ENCODE measurements at places on chromosomes 5 and 9. TPM values are rescaled to one million over a fixed set of nuclear protein-coding genes. Genes with fewer than 3 reads are reported as not detected.
A peak's percentile ranks its signal among the peaks of the same experiment; 100 is the strongest.

- DNase-seq, result no peak
Measured at GRCh38 chr9:13941714-13942113, 372.2 kb downstream of the NFIB start.

- no peak for DNase-seq
Measured at GRCh38 chr5:17081142-17081541, 136.3 kb upstream of the BASP1 start.

- no peak for DNase-seq
Measured at GRCh38 chr9:8628791-8629190, 829.2 kb upstream of the DMAC1 start.

- no peak for DNase-seq
Measured at GRCh38 chr5:147317978-147318684, 83.3 kb downstream of the STK32A start.

DNA sequence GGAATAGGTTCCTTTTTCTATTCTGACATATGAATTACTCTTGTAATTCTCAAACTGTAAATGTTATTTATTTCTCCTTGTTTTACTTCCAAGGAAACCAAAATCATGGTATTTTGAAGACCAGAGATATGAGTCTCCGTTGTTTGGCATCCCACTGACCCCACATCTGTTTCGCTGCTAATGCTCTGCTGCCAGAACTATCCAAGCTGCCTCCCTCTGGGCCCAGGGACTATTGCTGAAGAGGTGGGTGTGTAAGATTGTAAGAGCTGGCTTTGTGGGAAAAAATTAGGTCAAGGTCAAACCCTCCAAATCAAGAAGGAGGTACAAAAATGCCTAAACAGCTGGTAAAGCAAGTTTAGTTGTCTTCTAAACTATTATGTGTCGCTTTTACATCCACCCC, 129.4 kb upstream of the MYO10 start:
- DNase-seq, result no peak

- peak; percentile 48 for DNase-seq
Measured at GRCh38 chr5:173327084-173327947, 898 bp downstream of the STC2 start.

- no peak for DNase-seq
Measured at GRCh38 chr9:33524306-33524947, 376 bp downstream of the ANKRD18B start.

DNA sequence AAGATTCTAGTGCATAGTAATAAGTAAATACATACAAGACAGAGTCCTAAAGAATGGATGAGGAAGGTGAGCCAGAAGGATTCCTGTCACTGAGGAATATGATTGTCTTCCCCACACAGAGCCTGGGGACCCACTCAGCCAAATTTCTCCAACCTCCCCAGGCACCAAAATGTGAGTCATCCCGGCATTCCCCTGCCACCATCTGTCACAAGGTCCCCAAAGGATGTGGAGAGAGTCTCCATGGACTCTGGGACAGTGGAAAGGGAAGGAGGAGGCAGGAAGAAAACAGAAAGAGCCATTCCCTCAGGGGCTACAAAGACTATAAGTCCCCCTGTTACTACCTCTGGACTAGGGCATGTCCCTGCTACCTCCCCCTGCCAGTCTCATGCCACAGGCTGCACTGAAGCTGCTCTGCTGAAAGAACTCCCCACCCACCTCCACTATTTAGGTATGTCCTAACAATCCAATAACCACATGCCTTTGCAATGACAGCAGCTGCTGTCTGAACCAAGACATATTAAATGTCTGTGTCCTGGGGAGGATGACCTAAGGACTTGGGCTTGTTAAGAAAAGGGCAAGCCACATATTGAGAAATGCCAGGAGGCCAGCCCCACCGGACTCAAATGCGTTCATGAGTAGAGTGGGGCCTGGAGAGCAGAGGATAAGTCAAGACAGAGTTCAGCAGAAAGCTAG, 10.7 kb upstream of the OR5C1 start:
- DNase-seq, result no peak

GRCh38 chr9:32395510-32396216, 11.2 kb downstream of the ACO1 start:
- DNase-seq, result no peak

DNA sequence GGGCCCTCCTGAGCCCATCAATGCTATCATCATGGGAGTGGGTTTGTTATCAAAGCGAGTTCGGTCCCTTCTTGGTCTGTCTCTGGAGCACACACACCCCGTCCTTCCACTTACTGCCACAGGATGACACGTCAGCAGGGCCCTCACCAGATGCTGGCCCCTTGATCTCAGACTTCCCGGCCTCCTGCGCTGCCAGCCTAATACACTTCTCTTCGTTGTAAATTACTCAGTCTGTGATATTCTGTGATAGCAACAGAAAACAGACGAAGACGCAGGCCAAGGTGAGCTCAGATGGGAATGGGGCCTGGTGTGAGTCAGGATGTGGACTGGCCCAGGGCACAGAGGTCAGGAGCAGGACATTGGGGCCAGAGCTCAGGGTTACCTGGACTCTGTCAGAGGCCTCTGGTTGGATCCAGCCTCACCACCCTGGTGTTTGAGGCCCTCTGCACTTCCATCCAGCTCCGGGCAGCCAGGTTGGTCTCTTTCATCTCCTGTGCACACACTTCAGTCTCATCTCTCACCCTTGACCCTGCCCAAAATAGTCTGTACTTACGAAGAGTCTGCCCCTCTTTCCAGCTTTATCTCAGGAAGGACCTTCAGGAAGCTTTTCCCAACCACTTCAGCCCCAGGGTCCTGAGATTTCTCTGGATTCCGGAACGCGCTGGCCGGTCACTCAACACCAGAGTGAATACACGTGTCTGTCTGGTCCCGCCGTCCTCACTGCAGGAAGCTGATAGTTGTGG, 26.0 kb upstream of the CNOT6 start:
- DNase-seq, result no peak

- DNase-seq, result no peak
Measured at GRCh38 chr9:19471737-19472648, 63.2 kb downstream of the ACER2 start.

- no peak for DNase-seq
Measured at GRCh38 chr9:125561509-125562148, 145.4 kb downstream of the MAPKAP1 start.

GRCh38 chr9:121717141-121717991, 65.9 kb downstream of the DAB2IP start:
- no peak for DNase-seq

DNA sequence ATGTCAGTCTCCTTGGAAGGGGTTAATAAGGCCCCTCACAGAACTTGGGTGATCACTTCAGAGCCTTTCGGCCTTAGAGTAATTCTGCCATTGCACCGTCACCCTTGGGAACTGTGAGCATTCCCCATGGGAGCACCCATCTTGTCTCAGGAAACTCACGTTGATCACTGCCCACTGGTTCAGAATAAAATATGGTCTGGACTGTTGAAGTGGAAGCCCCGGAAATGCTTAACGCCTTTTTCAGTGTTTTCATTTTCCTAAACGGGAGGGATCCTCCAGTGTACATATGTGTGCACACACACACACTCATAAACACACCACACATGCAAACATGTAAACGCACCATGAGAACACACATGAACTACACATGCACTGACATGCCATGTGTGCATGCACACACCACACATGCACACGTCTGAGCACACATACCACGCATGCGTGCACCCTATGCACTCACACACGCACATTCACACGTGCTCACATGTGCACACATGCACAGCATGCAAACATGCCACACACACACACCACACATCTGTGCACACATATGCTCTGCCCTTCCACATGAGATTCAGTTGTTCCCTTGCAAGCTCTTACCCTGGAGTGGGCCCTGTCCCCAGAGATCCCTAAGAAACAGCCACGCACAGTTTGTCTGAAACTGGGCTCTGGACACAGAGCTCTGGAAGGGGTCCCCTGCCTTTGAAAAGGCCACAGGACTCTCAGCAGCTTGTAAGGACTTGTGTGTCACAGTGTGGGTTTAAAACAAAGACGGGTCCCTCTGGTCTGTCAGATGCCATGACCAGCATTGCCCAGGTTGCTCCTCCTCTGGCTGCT, 17.0 kb downstream of the MRPL36 start:
- no peak for DNase-seq

- no peak for DNase-seq
Measured at GRCh38 chr5:147309621-147310020, 74.8 kb downstream of the STK32A start.

DNA sequence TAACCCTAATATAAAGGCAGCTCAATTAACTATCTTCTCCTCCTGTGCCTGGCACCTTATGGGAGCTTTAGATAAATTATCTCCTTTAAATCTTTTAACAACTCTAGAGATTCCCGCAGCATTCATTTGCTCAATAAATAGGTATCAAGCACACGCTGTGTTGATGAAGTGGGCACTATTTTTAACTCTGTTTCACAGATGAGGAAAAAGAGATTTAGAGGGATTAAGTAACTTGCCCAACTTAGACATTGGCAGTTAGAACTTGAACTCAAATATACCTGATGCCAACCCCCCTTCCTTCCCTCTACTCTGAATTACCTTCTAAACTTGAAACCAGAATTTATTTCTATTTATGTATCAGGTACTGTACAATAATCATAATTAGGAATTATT, 112.4 kb downstream of the SH3TC2 start:
- no peak for DNase-seq

DNA sequence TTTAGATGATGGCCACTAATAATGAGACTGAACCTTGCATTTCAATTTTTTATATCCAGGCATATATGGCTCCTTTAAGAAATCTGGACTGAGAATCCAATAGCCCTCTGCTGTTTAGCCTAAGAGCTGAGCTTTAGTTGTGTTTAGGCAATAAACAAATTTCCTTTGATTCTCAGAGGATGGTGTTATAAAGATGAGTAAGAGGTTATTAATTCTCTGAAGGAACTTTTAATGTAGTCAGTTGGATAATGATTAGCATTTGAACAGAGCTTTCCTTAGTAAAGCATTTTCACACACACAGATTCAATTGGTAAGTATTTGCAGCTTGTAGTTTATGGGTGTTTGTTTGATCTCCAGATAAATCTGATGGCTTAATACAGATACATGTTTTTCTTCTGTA, 149.6 kb downstream of the PRR16 start:
- no peak for DNase-seq

GRCh38 chr9:85978496-85978895, 37.5 kb downstream of the NAA35 start:
- no peak for DNase-seq

GRCh38 chr5:88681211-88681803, 201.7 kb downstream of the MEF2C start:
- no peak for DNase-seq

DNA sequence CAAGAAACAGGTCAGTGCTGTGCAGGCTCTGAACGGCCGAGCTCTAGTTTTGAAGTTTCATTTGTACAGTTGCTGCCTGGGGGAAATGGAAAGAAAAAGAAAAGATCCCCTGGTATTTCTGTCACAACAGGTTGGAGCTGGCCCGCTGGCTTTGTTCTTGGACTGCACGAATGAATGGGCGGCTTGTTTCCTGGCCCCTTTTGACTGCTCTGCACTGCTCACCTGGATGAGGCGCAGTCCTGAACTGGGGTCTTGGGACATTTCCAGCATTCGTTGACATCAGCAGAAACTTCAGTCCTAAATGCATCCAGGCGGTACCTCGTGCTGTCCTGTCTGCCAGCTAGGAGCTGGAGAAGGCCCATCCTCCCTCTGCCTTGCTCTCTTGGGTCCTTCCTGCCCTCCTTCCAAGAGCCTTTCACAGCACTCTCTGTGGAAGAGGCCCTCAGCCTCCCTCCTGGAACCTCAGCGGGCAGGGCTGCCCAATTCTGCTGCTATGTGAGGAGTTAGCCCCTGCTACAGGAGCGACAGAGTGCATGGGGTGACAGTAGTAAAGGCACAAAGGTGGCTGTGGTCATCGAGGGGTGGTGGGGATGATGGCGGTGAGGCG, 189.2 kb downstream of the FSTL4 start:
- no peak for DNase-seq

- DNase-seq, result no peak
Measured at GRCh38 chr9:35108461-35108860, 5.5 kb upstream of the STOML2 start.

DNA sequence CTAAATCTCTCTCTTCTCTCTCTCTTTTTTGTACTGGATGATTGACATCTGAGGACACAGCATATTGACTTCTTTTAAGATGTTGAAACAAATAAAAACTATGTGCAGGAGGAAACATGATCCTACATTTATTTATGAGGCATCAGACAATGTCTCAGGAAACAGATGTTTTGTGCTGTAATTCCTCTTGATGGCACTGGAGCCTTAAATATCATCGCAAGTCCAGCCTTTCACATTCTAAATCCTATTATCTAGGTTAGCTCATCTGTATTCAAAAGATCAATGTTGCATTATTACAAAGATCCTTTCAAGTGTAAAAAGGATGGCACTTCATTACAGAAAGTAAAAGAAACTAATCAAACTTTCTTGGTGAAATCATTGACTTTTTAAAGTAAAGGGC, 63.9 kb downstream of the MAT2B start:
- no peak for DNase-seq

- no peak for DNase-seq
Measured at GRCh38 chr5:54304040-54304439, 6.3 kb downstream of the ARL15 start.

DNA sequence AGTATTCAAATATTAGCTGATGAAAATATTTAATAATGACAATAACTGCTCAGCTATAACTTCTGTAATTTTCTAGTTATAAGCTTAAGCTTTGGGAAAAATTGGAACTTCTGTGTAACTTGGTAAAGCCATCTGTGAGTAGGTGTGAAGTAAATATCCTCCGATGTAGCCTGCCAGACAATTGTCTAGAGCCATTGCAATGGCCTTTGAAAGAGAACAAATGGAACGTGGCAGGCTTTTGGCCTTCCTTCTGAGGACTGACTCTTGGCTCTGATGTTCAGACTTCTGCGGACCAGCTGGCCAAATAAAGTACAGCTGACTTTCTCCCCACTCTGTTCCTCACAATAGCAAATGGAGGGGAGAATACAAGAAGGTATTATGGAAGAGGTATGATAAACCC, 203.4 kb upstream of the NMUR2 start:
- DNase-seq, result no peak

- no peak for DNase-seq
Measured at GRCh38 chr9:93965830-93966577, 10.8 kb upstream of the BARX1 start.

Gene ELOVL7
- total RNA-seq, result not detected

Gene FAM78A
- 53.3 TPM for total RNA-seq

Gene PLEKHG4B
- not detected for total RNA-seq

Gene KIAA0825
- 6.2 TPM for total RNA-seq

Gene BTNL8
- total RNA-seq, result not detected

Gene ECPAS
- 97.6 TPM for total RNA-seq

Gene SAXO1
- not detected for total RNA-seq

Gene ZNF189
- 12.6 TPM for total RNA-seq

Gene ST8SIA4
- total RNA-seq, result 127 TPM

Gene FBP1
- 1.4 TPM for total RNA-seq

Gene LOX
- not detected for total RNA-seq

Gene PCDHB8
- not detected for total RNA-seq

Gene BAG1
- 115 TPM for total RNA-seq

Gene CARTPT
- not detected for total RNA-seq

Gene ZNF474
- total RNA-seq, result not detected

Gene GPSM1
- total RNA-seq, result 2.3 TPM
